Activated T-cell treated with anti-CD3 and anti-CD28 coated beads, Interleukin-2, amount 50 U/mL, for 4 hours (primary cell): ENCODE measurements at places on chromosomes 3 and 15.
A peak's percentile ranks its signal among the peaks of the same experiment; 100 is the strongest.

DNA sequence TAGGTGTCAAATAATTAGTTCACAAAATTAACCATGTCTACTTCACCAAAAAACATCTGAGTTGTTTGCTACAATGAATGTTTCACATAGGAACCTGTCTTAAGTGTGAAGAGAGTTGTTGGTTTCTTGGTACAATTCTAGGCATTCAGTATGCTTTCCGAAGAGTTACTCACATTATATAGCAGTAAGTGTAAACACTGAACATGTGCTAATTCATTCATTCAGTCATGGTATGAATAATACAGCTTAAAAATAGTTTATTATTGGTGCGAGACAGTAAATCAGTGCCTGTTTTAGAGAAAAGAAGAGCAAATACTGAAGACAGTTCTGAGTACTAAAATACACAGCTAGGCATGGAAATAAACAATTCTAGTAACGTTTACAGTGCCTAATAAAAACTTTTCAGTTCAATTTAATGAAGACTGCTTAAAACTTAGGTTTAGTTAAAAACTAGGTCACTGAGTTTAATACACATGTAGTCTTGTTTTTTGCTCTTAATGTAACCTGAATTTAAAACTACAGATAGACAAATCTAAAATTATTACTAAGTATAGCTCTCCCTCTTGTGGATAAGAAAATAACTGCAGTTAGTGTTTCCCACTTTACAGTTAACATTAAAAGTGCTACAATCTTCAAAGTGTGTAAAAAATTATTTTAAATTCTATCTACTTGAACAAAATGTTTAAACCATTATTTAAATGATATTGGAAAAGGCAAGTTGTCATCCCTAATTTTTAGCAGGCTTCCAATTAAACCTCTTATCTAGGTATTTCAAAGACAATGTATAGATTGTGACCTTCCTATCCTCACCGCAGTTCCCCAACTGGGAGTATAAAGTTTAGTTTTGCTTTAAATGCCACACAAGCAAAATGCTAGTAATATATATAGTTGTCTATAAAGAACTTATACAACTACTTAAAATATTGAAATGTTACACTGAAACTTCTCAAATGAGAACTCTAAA lies 20.1 kb upstream of the ZCWPW2 start:
- no peak for DNase-seq

DNA sequence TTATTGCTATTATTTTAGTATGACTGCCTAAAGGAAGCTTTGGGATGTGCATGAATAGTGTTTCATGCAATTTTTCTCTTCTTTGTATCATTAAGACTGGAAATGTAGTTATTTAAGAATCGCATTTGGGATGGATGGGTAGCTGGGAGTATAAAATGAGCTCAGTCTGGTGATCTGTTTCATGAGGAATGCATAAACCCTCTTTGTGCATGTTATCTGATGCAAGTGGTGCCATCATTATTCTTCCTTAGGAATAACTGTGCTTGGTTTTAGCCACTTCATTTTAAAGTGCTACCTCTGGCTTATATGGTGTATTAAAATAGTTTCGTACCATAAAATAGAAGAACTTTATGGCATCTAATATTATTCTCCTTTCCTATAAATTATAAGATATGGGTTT lies 535.6 kb downstream of the GRM7 start:
- DNase-seq, result no peak

DNA sequence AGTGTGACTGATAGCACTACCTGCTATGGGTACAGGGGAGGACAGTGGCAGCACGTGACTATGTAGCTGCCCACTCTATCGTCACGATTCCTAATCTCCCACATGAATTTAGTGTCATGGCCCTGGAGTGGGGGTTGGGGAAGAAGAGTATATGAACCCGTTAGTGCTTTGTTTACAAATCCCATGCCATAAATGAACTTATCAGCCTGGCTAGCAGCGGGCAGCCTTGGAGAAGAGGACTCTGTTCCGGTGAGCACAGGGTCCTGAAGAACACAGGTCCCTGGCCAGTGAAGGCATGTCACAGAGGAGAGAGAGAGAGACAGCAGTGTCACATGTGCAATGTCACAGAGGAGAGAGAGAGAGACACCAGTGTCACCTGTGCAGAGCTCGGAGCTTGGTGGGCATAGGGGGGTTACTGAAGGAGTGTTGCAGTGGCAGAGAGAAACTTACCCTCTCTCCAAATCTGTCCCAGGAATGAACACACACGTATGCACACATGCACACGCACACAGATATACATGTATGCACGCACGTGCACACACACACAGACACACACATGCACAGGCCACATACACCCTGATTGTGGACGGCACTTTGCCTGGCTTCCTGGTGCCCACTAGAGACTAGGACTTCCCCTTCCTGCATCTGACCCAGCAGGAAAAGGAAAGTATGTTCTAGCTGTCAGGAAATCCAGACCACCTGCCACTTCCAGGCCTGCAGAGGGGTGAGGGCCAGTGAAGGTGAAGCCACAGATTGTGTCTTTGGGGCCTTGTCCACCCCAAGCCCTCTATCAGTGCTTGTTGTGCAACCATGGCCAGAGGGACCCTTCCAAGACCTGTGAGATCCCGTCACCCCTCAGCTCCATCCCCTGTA lies 26.3 kb downstream of the ITGA11 start:
- no peak for DNase-seq

DNA sequence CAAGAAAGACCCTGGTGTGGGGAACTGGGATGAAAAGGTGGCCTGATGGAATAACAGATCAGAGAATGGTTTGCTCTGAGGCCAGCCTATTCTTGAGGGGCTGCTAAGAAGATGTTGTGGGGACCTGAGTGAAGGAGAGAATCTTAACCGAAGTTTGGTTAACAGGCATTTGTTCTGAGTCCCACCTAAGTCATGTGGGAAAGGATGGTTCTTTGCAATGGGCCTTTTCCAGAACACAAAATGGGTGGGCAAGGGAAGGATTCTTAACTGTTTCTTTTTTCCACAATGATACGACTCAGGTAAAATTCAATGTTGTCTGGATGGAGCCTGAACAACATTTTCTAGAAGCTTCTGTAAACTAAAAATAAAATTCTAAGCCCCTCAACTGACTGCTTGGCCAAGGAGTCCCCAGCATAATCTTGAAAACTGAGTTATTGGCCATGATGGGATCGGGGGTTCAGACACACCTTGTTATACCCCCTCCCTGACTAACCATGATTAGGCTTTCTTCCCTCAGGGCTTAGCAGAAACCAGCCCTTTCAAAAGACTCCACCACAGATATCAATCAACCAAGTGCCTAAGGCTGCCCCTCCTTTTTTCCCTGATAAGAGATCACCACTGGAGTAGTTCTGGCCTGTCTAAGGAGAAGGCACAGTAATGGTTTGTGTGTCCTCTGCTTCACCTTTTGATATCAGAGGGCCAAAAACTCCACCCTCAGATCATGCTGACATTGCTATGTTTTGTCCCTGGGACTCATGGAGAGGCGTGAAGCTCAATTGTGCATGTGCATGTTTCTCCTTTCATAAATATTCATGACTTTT lies 30.1 kb downstream of the SCN11A start:
- no peak for DNase-seq

- no peak for DNase-seq
Measured at GRCh38 chr3:40597441-40597840, 72.7 kb downstream of the ZNF621 start.

GRCh38 chr15:78103406-78104118 lies 11.2 kb downstream of the SH2D7 start:
- DNase-seq, result peak; percentile 34

- no peak for DNase-seq
Measured at GRCh38 chr15:94460624-94461023, 229.3 kb downstream of the MCTP2 start.
